H9 (cell line): ENCODE measurements at places on chromosomes 16 and 17.

DNA sequence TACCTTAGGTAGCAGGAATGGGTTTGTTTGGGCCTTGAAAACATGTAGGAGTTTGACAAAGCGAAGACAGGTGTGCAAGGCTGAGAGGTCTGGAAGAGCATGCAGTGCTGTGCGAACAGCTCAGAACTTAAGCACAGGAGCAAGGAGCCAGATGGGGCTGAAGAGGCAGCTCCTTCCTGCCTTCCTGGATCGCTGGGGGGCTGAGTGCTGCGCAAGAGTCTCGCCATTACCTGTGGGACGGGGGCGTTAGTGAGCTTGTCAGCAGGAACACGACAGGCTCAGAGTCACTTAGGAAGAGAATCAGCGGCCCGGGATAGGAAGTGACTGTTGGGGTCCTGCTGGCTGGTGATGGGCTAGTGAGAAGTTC is 464 bp upstream of the MRM1 start:
- no peak for DNase-seq

- DNase-seq = no peak
These were observed 147.4 kb upstream of the SDK2 start for GRCh38 chr17:73791631-73792030.

GRCh38 chr17:80402959-80403358 is 12.0 kb upstream of the ENDOV start:
- DNase-seq = no peak

- DNase-seq = peak; percentile 71
These were observed 4.8 kb downstream of the SRCIN1 start for GRCh38 chr17:38600906-38601305.

- DNase-seq = no peak
These were observed 8.1 kb upstream of the CACNG5 start for GRCh38 chr17:66826856-66827255.

DNA sequence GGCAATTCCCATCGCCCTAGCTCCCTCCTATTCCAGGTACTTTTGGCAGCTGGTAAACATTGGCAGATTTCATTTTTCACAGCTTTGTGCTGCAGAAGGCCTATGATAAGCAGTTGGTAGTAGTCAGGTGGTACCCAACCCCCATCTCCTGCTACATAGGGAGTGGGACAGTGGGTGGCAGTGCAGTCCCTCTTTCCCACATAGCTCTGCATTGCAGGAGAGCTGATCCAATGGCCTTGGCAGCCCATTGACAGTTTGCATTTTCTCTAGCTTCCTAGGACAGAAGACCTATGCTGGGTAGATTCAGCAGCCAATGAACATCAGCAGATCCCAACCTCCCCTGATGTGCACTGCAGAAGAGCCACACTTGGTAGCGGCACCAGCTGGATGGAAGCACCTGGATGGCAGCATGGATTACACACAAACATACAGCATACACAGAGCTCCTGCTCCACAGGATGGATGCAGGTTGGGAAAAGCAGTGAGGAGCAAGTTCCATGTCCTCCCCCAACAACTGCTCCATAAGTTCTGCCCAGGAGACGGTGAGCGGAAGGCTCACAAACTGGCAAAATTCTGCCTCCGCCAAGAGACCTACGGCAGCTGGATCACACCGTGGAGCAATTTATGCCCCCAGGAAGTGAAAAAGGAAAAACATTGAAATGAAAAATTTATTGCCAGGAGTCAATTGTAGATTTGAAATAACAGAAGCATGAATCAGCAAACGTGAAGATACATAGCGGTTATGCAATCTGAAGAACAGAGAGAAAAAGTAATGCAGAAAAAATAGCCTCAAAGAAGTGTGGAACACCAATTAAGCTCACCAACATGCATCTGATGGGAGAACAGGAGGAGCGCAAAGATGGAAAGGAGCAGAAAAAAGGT is 95.7 kb downstream of the CACNG1 start:
- DNase-seq = peak; percentile 54

DNA sequence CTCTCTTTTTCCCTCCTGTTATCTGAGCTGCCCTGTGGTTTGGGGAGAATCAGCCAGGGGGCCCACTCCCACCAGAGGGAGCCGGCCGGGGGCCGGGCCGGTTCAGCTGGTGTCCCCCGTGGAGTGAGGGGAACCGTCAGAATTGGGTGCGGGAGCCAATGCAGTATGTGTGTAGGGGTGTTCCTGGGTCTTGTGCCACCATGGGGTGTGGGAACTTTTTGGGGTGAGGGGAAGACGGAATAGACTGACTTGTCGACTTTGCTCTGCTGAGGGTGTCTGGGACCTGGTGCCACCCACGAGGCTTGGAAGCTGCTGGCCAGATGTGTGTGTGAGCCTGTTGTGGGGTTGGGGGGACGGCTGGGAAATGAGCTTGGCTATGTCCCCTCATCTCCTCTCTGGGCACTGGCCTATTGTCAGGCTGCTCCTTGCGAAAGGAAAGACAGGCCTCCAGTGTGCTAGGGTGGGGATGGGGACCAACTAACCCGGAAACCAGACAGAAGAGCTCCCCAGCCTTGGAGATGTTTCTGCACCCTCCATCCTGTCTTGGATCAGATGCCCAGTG is 9.9 kb downstream of the RARA start:
- no peak for DNase-seq

GRCh38 chr16:11128211-11129141 is 127.5 kb downstream of the SOCS1 start:
- DNase-seq = peak; percentile 11

GRCh38 chr16:12679660-12680272 is 123.9 kb downstream of the CPPED1 start:
- no peak for DNase-seq

GRCh38 chr16:87687126-87687910 is 78.5 kb downstream of the KLHDC4 start:
- DNase-seq = no peak

DNA sequence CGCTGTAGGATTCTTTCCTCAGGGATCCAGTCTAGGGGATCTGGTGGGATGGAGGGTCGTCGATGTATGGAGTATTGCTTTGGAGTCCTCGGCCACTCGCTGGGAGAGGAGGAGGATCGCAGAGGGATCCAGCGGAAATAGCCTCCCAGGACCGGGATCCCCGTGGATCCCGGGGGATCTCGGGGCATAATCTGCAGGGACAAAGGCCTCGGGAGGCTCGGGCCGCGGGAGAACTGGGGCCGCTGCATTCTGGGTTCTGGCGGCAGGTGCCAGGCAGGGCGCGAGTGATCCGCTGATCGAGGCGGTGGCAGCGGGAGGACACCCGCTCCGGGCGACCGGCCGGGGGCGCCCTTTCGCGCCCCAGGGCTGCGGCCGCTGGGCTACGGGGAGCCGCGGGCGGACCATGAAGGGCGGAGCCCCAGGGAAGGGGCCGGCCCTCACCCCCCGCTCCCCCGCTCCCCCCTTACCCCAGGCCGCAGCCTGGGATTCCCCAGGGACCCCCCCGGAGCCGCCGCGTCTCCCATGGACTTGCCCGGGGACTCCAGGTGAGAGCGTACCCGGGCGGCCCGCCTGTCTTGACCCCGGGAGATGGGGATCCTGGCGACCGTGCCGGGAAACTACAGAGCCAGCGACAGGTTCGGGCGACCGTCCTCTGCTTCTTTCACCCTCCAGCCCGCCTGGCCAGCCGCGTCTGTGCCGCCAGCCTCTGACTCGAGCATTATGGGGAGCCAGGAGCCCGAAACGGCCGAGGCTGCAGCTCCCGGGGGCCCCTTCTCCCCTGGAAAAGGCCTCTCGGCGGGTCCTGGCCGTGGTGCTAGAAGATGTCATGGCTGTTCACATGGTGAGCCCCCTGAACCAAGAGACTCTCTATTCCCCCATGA is 604 bp downstream of the PRR14 start:
- DNase-seq = peak; percentile 71

DNA sequence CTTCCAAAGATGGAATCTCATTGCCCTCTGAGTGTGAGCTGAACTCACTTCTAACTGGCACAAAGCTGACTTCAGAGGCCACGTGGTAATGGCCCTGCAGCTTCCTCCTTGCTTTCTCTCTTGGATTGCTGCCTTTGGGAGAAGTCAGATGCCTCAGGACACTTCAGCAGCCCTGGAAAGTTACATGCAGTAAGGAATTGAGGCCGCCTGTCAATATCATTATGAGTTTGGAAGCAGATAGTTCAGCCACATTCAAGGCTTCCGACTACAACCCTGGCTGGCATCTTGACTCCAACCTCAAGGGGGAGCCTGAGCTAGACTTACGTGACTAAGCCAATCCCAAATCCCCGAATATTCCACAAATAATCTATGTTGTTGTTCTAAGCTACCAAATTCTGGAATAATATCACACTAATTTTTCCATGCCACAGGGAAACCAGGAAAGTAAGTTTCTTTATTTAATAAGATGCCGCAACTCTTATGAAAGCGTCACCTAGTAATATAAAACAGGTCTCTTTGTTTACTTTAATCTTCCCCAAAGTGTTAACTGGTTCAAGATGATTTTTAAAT is 13.6 kb downstream of the CEP20 start:
- DNase-seq = peak; percentile 57

GRCh38 chr16:80862160-80862705 is 57.8 kb upstream of the CDYL2 start:
- DNase-seq = no peak

DNA sequence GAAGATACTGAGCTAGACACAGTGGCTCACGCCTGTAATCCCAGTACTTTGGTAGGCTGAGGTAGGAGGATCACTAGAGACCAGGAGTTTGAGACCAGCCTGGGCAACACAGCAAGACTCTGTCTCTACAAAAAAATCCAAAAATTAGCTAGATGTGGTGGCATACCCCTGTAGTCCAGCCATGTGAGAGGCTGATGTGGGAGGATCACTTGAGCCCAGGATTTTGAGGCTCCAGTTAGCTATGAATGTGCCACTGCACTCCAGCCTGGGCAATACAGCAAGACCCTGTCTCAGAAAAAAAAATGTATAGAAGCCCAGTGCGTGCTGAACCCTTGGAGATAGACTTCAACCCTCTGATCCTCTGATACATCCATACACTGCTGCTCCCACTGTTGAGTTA is 7.2 kb upstream of the PPM1D start:
- no peak for DNase-seq

DNA sequence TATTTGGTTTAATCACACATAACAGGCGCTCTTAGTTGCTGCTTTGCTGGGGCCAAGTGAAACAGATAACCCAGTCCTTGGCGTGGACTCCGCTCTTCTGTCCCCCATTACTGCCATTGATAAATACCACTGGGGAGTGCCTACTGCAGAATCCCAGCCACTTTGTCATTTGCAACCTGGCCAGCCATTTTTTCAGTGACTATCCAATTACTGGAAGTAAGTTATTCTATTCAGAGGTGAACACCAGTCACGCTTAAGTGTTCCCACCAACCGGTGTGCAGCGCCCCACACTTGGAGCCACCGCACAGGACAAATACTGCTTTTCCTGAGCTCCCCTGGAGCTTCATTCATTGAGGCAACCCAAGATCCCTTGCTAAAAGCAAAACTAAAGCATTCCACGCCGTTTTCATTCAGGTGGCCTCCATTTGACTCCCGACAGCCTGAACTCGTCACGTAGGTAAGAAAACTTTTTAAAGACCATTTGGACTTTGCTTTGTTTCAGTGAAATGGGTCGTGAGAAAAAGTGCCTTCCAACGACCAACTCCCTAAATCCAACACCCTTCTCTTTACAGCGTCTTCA is 1.8 kb downstream of the USP7 start:
- DNase-seq = no peak

GRCh38 chr16:85929259-85929721 is 30.3 kb downstream of the IRF8 start:
- no peak for DNase-seq

DNA sequence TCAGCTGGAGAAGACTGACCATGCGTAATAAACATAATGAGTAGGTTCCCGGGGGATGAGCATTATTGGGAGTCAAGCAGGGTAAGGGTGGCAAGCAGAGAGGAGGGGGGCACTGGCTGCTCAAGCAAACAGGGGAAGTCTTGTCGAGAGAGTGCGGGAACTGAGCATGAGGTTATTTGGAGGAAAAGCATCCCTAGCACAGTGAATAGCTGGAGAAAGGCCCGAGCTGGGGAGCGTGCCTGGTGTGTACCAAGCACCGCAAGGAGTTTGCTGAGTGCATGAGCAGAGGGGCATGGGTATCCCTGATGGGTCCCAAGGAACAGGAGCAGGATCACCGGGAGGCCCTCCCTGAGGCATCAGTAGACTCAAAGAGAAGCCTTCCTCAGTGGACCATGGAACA is 17.2 kb downstream of the CYTH1 start:
- DNase-seq = no peak
